ENCODE measurements at places on chromosomes 3 and 15.

GRCh38 chr3:181728470-181729340 is 17.0 kb downstream of the SOX2 start:
- no peak for DNase-seq

DNA sequence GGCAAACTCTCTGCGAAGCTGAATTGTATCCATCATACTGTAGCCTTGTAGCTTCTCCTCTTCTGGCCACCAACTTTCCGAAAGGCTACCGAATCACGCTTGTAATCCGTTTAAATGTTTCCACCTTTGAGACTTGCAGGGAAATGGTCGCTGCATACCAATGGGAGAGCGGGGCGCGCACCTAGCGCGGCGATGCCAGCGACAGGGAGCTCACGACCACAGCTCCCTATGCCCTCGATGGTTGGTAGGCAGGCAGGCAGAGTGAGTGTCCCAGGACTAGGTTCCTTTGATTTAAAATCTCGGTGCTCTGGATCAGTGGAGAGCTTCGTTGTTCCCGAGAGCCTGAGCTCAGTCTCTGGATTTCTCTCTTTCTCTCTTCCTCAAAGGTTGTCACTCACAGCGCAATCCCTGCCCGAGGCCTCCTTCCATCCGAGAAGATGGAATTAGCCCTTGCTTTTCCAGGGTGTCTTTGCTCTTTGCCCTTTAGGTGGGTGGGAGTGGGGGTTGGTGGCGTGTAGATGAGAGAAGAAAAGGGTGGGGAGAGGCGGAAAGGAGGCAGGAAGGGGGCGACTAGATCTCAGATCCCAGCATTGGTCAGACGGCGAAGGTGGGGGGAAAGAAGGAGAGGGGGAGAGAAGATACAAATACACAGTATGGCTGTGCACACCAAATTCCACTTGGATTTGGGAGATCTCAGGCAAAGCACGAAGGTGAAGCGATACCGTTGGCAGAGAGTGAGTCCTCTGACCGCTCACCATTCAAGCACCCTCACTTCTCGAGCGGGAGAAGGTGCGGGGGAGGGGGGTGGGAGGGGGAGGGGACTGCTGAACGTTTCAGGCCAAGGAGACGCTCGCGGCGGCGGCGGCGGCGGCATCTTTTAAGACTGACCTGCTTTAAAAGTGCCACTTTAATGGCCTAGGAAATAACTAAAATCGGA is at the start of gene SLITRK3:
SLITRK3 (minus strand) TSS at position 745 of the 937 bp plus-strand sequence. CDS start 5,554 bp downstream, outside the sequence.
- DNase-seq: no peak

DNA sequence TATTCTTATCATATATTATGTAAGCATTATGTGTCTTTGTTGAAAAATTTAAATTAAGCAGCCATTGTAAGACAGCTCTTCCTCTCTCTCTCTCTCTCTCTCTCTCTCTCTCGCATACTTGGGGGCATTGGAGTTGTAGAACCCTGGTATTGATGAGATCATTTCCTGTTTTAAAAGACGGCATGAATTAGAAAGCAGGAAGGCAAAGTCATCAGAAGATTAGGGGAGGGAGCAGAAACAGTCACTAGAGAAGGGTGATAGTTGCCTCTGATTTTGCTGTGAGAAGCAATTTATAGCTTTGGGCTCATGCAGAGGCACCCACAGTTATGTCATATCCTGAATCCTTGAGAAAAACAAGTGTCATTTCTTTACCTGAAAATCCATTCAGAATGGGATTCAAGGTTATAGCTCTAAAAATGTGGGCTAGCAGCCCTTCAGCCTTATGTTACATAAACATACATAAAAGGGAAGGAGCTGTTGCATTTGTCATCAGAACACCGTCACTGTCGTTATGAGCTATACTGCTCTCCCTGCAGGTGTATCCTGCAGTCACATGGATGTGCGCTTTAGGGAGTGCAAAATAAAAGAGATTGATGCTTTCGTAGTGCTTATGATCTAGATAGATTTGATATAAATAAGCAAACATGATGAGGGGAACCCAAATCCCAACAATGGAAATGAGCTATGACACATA is 213.8 kb downstream of the NR1D2 start:
- DNase-seq: peak; percentile 26

- DNase-seq: peak; percentile 73
These were observed 34.8 kb downstream of the COMMD2 start for GRCh38 chr3:149717391-149718056.

DNA sequence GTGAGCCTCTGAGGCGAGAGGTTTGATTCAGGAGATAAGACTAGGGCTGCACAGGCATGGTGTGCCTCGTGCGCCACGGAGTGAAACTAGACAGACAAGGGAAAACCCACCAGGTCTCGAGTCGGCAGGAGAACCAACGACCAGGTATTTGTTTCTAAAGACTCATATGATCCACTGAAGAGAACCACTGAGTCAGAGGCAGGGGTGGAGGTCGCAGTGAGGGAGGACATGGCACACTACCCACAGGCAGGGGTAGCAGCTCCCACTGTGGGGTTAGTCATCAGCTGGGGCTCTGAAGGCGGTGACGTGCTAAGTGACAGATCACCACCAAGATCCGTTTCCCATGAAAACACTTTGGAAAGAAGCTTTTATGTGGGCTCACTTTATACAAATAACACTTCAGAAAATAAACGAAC is 45.7 kb downstream of the CHSY1 start:
- DNase-seq: peak; percentile 74

- DNase-seq: no peak
These were observed 29.9 kb downstream of the RASGRP1 start for GRCh38 chr15:38534691-38535090.

DNA sequence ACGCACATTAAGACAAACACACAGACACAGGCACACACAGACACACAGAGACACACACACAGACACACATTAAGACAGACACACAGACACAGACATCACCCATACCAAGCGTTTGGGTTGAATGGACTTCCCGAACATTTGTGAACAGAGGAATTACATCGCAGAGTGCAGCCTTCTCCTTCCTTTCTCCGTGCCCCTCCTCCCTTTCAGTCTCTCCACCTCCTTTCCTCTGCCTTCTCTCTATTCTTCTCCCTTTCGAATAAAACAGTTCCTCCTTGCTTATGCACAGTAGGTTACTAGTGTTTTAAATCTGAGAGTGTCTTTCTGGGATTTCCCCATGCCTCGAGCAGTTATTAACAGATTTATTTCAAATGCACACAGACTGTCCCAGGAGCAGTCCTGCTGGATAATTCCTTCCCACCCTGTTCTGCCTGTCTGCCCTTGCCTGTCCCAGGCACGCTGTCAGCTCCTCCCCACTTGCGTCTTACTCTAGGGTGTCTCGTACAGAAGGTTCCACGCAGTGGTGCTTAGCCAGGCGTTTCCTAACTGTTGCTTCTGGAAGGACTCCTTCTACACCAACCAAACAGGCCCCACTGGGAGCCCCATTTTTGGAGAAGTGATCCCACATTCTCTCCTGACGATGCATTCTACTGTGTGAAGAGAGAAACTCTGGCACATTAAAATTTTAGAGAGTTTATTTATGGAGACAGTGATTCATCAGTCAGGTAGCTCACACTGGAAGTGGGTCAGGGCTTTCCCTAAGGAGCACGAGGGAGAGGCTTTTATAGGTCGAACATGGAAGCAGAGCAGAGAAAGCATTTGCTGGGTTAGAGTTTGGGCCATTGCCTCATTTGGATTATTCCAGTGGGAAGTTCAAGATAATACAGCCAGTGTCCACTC is 163.8 kb downstream of the SV2B start:
- DNase-seq: peak; percentile 61

DNA sequence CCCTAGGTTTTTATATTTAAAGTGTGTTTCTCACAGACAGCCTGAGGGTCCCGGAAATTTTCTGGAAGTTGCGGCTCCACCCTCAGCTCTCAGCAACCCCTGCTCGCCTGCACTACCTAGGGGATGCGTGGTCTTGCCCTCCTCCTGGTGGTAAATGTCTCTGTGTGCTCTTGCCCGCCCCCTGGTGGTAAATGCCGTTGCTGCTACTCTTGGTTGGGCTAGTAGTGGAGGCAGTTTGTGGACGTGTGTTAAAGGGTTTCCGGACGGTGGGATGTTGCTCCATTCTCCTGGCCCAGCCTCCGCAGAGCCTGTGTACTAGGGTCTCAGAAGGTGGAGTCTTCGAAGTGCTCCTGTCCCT is 27.4 kb downstream of the STOML1 start:
- peak; percentile 78 for DNase-seq

DNA sequence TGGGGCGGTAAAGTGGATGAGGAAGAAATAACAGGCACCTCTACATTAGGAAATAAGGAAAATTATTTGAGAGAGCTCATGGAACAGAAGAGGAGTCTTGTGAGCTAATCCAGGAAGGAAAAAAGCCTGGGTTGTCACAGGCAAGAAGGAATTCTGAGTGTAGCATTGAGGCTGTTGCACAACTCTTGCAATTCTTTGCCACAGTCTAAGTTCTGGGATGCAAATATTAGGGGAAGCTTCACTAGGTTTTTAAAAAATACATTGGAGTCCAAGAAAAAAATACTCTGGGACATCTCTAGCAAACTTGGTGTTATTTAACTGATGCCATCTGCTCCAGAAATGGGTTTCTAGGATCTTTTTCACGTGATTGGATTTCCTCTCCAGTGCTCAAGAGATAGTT is 122.3 kb downstream of the SPATA16 start:
- no peak for DNase-seq

DNA sequence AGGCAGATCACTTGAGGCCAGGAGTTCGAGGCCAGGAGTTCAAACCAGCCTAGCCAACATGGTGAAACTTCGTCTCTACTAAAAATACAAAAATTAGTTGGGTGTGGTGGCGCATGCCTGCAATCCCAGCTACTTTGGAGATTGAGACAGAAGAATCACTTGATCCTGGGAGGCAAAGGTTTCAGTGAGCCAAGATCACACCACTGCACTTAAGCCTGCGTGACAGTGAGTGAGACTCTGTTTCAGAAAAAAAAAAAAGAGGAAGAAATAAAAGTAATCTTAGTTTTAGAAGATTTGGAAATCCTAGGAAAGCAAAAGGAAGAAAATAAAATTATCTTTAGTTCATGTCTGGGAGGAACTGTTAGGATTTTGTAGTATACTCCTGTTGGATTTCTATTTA is 77.2 kb downstream of the IL12A start:
- no peak for DNase-seq

DNA sequence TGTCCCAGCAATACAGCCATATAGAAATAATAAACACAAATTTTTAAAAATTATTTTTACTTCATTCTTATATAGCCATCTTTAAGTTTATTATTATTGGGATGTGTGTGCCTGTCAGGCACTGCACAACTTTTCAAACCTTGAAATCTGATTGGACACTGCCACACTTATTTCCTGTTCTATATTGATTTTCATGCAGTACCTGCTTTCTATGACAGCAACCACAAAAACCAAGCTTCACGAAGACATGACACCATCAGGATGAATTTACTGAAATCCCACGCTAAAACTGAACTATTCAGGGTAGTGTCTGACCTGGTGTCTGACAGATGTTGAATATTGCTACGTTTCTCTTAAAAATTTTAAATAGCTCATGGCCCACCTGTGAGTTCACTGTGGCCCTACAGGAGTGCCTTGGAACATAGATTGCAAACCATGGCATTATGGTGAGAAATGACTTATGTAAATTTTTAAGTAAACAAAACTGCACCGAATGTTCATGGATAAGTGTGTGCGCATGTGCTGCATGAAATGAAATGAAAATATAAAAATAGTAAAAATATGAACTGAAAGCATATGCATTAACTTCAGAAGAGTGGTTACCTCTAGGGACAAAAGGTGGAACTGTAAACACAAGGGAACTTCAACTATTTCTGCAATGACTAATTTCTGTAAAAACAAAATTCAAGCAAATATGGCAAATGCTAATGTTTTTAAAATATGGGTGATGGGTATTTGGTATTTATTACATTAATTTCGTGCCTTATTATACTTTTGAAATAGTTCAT is 152.3 kb downstream of the ZBTB20 start:
- DNase-seq: no peak

DNA sequence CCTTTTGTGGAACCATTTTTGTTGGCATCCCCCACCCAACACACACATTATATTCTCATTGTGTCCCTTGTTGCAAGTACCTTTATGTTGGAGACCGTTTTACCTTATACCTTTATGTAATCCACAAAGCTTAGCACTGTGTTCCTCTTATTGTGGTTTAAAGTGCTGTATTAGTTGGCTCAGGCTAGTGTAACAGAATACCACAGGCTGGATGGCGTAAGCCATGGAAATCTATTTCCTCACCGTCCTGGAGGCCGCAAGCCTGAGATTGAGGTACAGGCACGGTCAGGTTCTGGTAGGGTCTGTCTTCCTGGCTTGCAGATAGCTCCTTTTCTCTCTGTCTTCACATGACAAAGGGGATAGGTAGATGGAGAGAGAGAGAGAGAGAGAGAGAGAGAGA is 302.8 kb downstream of the ROBO2 start:
- DNase-seq: no peak

GRCh38 chr15:28881170-28881569 is 4.6 kb upstream of the APBA2 start:
- DNase-seq: peak; percentile 4

GRCh38 chr15:58520464-58520863 is 88.7 kb downstream of the LIPC start:
- no peak for DNase-seq

DNA sequence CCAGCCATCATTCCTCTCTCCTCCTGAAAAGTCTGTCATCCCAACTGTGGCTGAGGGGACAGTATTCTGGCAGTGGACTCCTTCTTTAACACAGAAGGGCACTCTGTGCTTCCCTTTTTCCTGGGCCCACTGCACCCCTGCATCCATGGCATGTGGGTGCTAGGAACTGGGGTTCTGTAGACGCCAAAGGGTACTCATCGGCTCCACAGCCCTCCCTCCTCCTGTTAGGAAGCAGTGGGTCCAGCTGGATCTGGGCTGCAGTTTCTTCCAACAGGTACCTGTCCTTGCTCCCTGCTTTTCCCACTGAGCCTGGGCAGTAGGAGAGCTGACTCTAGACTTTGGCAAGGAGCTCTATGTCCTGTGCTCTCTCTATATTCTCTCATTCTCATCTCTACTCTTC is 6.4 kb upstream of the MANF start:
- no peak for DNase-seq

DNA sequence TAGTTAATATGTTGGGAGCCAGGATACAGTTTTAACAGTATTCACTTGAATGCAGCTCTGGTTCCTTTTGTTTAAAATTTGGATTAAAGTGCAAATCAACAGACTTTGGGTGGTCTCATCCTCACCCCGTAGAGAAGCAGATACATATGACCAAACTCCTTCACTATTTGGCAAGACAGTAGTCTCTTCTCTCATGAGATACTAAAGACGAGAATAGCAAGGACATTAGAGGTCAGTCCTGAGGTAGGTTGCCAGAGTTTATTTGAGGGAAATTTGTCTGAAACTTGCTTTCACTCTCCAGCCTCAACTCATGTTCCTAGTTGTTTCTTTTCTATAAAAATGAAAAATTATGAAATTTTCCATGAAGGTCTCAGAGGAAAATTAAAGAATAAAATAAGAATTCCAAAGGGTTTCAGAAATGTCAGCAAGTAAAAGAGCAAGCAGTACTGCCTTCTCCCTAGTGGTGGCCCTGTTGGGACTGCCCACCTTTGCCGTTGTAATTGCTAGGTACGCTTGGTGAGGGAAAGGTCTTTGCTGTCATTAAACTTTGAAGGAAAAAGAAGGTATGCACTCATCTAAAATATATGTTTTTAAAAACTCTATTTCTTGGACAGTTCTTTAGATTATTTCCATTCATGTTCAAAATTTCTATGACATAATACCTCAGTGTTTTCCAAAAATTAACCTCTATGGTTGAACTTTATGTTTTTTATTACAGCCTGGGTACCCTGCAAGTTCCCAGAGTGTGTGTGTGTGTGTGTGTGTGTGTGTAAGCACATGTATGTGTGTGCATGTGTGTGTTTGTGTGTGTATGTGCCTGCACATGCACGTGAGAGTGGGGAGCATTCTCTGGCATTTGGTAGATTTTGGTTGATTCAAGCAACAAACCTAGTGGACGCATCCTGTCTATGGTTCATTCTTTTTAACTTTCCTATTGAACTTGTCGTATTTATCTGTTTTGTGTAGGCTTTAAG is 111.4 kb downstream of the CMSS1 start:
- DNase-seq: no peak
